Heart right ventricle (tissue), 16 donors: ENCODE measurements at places on chromosomes 13 and 19. TPM values are rescaled to one million over a fixed set of nuclear protein-coding genes. Genes with fewer than 3 reads are reported as not detected.

GRCh38 chr13:100559886-100560285, 28.7 kb downstream of the GGACT start:
- DNase-seq, result no peak

DNA sequence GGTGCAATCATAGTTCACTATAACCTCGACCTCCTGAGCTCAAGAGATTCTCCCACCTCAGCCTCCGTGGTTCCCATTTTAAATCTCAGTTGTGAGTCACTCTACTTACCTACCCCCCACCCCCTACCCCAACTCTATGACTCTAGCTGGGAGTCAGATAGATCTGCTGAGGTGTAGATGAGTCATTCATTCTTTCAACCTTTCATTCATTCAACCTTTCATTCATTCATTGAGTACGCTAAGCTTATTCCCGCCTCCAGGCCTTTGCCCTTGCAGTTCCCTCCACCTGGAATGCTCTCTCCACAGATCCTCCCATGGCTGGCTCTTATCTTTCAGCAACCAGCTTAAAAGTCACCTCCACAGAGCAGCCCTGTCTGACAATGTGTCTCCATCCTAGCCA, 1.1 kb upstream of the MAST1 start:
- DNase-seq, result no peak

DNA sequence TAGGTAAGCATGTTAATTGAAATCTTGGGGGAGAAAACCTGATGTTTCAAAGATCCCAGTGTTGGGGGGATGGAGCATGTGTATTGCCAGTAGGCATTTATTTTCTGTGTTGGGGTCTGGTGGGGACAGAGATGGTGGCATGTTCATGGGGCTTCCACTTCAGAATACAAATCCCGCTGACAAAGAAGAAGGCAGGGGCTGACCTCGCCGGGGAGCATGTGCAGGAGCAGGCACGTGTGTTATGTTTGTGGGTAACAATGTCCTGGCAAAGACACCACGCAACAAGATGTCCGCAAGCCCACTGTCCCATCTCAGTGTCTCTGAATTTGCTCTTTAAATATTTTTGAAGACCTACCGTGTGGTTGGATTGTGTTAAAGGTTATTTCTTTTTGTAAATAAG, 164.5 kb downstream of the TEX29 start:
- DNase-seq, result no peak

- DNase-seq, result no peak
These were observed 611.0 kb upstream of the SGCG start for GRCh38 chr13:22569811-22570210.

- peak; percentile 85 for DNase-seq
These were observed 51.9 kb downstream of the DNM2 start for GRCh38 chr19:10769533-10770491.

DNA sequence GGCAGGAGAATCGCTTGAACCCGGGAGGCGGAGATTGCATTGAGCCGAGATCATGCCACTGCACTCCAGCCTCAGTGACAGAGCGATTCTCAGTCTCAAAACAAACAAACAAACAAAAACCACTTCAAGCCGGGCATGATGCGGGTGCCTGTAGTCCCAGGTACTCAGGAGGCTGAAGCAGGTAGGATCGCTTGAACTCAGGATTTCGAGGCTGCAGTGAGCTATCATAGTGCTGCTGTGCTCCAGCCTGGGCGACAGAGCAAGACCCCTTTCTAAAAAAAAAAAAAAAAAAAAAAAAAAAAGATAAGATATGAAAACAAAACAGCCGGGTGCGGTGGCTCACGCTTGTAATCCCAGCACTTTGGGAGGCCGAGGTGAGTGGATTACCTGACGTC, 12.9 kb downstream of the PPP1R14A start:
- no peak for DNase-seq

Gene ZNF766
- total RNA-seq, result 10.9 TPM

GRCh38 chr13:110423689-110424302, 116.7 kb downstream of the COL4A2 start:
- DNase-seq, result no peak

GRCh38 chr19:33678796-33679585, 57.2 kb downstream of the CHST8 start:
- DNase-seq, result no peak

GRCh38 chr13:60150538-60150937, 13.2 kb downstream of the DIAPH3 start:
- no peak for DNase-seq

Gene NEK3
- 7.1 TPM for total RNA-seq

Gene PLPPR3
- not detected for total RNA-seq

DNA sequence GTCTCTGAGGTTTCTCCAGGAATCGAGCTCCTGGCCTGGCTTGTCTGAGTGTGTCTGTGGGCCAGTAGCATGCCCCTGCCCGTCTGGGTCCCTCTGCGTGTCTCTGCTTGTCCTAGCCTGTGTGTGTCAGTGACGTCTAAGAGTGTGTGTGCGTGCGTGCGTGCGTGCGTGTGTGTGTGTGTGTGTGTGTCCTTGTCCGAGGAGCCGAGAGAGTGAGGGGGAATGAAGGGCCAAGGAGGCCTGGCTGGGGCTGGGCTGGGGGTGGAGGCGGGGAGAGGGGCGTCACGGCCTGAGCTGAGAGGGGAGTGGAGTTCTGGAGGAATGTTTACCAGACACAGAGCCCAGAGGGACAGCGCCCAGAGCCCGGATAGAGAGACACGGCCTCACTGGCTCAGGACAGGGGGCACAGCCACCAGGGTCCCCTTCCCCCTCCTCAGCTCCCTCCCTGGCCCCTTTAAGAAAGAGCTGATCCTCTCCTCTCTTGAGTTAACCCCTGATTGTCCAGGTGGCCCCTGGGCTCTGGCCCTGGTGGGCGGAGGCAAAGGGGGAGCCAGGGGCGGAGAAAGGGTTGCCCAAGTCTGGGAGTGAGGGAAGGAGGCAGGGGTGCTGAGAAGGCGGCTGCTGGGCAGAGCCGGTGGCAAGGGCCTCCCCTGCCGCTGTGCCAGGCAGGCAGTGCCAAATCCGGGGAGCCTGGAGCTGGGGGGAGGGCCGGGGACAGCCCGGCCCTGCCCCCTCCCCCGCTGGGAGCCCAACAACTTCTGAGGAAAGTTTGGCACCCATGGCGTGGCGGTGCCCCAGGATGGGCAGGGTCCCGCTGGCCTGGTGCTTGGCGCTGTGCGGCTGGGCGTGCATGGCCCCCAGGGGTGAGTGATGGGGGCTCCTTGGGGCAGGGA, at the start of gene AXL:
TSS of gene AXL (plus strand) at position 609 of the 893 bp plus-strand sequence. CDS start at position 779, 170 bp downstream.
- DNase-seq, result peak; percentile 81

Gene UHRF1
- 1.2 TPM for total RNA-seq

Gene KLHL1
- not detected for total RNA-seq

Gene SHD
- not detected for total RNA-seq

Gene ZNF134
- 13.1 TPM for total RNA-seq

DNA sequence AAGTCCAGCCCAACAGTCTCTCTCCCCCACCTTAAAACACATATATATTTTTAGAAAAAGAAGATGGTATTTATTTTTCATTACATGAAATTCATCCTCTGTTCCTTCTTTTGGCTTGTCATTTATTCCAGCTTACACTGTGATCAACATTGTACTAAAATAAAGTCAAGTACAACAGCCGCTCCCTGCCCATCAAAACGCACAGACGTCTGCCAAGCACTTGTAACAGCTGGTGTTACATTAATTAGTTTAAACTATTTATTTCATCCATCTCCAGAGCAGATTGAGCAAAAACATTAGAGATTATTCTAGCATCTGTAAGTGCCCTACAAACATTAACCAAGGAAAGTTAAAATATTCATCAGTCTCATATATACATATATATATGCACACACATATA, 350.5 kb downstream of the DACH1 start:
- DNase-seq, result no peak

Gene CAMSAP3
- 0.88 TPM for total RNA-seq

- no peak for DNase-seq
These were observed 120.9 kb upstream of the TSC22D1 start for GRCh38 chr13:44697058-44697457.

Gene SERP2
- total RNA-seq, result 11.3 TPM

Gene CAPN12
- total RNA-seq, result 0.64 TPM

- DNase-seq, result no peak
These were observed 610.4 kb downstream of the TBC1D4 start for GRCh38 chr13:74871369-74872070.

DNA sequence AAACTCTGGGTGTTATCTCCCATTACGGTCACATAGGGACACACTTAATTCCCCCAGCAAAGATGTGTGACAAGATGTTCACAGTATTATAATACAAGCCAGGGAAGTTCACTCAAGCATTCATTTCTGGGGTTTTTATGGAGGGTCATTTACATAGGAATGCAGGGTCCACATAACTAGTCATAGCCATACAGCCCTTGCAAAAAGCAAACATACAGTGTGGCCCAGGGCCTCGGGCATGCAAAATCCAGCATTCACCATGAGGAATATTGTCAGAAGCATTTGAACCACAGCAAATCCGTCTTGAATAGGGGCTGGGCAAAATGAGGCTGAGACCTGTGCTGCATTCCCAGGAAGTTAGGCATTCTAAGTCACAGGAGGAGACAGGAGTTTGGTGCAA, 13.0 kb upstream of the ZNF460 start:
- DNase-seq, result no peak
